A549 (cell line): ENCODE measurements at places on chromosomes 3 and 15.

GRCh38 chr3:168613151-168613550, 517.4 kb upstream of the GOLIM4 start:
- no peak for DNase-seq

DNA sequence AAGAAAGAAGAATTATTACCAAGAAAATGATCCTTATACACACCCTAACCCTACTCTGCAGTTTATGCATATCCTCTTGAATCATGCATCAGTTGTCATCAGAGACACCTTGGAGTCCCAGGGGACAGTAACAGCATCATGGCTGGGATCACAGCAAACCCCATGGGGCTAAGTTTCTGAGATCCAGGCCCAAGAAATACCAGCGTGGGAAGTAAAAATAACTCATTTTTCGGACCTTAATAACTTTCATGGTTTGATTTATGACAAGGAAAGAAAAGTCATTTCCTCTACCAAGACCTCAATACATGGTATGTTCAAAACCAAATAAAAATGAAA, 38.8 kb upstream of the B3GNT5 start:
- DNase-seq: no peak

DNA sequence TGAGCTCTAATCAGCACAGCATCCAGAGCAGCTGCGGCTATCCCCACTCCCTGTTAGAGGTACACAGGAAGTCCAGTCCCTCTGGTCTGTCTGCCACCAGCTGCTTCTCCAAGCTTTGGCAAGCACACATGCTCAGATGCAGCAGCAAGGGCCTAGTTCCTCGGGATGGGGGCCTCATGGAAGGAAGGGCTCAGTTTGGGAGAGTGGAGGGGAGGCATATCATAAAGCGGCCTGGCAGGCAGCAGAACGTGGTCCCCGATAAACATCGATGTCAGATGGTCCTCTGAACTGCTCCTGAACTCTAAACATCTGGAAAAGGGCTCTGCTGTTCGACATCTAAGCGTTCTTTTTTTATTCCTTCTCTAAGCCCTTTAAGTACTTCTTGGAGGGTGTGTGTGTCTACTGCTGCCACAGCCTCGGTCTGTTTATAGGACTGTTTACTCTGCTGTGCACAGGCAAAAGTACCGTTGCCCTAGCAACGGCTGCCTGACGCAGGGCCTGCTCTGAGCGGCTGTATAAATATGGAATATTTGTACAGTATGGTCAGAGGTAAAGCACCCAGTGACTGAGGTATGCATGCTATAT, 74.6 kb downstream of the PRICKLE2 start:
- DNase-seq: peak; percentile 28

- DNase-seq: no peak
These were observed 2.3 kb upstream of the ADPGK start for GRCh38 chr15:72785841-72786240.

DNA sequence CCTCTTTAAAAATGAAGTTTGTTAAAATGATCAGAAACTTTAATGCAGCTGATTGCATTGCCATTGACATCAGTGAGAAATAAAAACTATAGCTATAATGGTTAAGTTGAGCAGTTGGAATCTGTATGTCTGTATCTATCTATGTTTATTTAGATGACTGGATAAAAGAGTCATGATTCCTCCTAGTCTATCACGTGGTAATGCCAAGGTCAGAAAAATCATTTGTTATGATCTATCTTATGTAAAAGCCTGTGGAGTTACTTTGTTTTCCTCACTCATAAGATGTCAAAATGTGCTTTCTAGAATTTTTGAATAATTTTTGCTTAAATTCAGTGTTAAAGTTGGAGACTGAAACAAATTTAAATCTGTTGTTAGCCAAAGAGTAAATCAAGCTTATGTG, 63.3 kb downstream of the MBNL1 start:
- DNase-seq: peak; percentile 39

GRCh38 chr15:70931821-70932220, 39.2 kb downstream of the LRRC49 start:
- no peak for DNase-seq

- DNase-seq: no peak
These were observed 465.2 kb upstream of the TGFBR2 start for GRCh38 chr3:30141178-30141581.

DNA sequence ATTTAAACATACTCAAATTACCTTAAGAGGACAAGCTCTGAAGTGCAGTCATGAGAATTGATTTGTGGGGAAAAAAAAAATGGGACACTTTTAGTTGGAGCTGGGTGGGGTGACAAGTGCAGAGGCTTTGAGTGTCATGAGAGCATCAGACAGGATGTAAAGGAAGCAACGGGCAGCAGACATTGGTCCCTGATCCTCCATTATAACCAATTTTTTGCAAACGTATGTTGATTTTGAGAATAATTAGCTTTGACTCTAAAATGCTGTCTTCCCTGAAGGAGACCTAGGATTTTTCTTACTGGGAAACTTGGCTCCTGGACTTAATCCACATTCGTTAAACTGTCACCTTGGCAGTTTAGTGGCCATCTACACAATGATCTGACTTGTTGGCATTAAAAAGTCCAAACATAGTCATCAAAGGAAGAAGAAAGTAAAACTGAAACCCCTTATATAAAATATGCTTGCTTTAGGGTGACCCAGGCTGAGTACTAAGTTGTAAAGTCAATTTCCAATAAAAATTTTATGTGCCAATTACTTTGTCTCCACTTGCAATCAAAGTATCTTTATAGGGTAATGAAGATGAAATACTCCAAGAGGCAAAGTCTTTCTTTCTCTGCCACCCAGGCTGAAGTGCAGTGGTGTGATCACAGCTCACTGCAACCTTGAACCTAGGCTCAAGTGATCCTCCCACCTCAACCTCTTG, 45.6 kb downstream of the BCL2L10 start:
- DNase-seq: no peak

GRCh38 chr3:194485881-194486539, 792 bp downstream of the ATP13A3 start:
- no peak for DNase-seq

DNA sequence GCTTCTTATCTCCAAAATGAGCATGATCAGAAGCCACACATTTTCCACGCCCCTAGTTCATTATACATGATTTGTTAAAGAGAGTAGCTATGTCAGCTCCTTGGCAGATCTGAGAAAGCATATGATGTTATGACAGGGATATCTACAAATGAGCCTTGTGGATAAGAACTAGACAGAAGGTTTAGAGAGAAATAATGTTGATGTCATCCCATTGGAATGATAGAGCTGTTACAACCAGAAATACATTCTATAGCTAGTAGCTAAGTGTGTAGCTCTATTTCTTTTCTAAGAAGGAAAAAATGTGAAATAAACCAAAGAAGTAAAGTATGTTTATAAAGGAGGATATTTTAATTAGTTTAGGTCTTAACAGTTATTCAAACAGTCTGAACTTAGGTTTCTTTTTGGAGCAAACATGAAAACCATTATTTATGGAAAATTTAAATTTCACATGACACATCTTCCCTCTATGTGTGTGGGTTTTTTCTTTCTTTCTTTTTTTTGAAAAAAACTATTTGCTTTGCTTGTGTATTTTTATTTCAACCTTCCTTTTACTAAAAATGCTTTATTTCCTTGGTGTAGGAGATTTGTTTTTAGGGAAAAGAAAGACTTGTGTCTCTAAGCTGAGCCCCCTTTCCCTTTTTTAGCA, 167.7 kb downstream of the GHSR start:
- no peak for DNase-seq

GRCh38 chr3:155853214-155854140, 750 bp downstream of the SLC33A1 start:
- DNase-seq: peak; percentile 52

GRCh38 chr3:197298945-197299854, 788 bp upstream of the DLG1 start:
- DNase-seq: peak; percentile 40

GRCh38 chr3:71573181-71573580, 10.3 kb downstream of the FOXP1 start:
- no peak for DNase-seq
